ENCODE measurements at places on chromosomes 4 and X. TPM values are rescaled to one million over a fixed set of nuclear protein-coding genes. Genes with fewer than 3 reads are reported as not detected.

MXRA5 gene
- 4.3 TPM for total RNA-seq

UGT2B15 gene
- total RNA-seq, result not detected

S100G gene
- not detected for total RNA-seq

SPANXA2 gene
- not detected for total RNA-seq

UGT2A1 gene
- total RNA-seq, result not detected

- DNase-seq, result no peak
Observed at GRCh38 chr4:42786350-42787078, 106.0 kb upstream of the GRXCR1 start.

DNA sequence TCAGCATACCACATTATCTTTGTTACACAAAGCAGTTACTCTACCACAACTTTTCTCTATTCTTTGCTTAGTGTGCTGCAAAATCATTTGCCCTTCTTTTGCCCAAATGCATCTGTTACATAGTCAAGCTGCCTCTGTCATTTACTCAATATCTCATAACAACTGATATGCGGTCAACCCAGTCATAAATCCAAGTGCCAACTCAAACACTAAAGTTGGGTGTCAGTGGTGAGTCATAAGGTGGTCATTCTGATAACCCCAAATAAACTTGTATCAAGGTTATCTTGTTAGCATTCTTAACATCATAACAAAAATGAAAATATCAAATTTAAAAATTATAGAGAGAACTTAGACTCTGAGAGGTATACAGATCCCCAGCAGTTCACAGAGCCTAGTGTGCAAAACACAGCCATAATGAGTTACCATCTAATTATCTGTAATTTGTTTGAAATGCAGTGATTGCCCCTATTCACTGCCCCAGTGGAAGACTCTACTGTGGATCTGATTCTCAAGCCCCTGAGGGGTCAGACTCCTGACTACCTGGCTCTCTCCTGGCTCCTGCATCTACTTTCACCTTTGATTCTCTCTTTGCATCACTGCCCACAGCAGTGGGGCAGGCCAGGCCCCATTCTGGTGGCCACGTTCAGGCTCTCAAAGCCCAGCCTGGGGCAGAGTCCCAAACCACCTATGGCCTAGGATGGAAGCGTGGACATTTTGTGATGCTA lies 29.2 kb downstream of the TBC1D9 start:
- DNase-seq, result peak; percentile 25

DNA sequence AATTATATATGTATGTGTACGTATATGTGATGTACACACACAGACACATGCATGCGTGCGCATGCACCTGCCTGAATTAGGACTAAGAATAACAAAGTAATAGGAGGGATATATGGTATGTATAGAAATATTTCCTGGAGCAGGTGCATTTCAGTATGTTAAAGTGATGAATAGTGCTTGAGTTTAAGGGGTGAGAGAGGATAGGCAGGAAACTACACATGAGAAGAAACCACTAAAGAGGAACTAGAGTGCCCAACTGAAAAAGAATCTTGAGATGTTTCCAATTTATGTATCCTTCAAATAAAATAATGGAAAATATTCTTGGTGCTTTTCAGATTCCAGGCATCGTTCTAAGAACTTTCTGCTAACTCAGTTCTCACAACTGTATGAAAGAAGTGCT lies 52.6 kb upstream of the UNC5C start:
- no peak for DNase-seq

DNA sequence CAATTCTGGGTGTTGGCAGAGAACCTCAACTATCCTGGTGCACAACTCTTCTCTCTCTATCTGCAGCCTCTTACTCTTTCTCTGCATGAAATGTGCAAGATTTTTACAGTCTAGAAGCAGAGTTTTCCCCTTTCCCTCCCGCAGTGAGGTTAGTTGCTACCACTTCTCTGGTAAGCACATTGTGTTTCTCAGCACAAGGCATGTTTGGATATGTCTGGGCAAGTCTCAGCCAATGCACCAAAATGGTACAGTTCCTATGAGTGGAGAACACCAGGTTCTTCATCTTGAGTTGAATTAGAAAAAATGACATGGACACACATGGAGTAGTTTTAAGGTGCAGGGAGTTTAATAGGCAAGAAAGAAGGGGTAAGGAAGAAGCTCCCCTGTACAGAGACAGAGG lies 187.0 kb downstream of the CCNG2 start:
- no peak for DNase-seq
